ENCODE measurements at places on chromosomes 1 and 21.

DNA sequence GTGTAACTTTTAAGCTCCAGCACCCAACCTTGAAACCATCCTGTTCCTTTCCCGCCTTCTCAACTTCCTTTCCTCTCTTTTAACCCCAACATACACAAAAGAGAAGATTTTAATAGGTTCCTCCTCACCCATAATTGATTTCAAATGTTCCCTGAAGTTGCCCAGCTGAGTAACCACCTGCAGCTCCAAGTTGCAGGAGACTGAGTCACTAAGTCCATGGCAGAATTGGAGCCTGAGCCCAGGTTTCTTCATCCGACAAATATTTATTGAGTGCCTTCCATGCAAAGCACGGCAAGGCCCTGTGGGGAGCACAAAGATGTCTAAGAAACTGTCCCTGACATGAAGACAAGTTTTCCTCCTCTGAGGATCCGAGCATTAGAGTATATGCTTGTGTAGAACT is 97.7 kb downstream of the PAPPA2 start:
- no peak for DNase-seq

DNA sequence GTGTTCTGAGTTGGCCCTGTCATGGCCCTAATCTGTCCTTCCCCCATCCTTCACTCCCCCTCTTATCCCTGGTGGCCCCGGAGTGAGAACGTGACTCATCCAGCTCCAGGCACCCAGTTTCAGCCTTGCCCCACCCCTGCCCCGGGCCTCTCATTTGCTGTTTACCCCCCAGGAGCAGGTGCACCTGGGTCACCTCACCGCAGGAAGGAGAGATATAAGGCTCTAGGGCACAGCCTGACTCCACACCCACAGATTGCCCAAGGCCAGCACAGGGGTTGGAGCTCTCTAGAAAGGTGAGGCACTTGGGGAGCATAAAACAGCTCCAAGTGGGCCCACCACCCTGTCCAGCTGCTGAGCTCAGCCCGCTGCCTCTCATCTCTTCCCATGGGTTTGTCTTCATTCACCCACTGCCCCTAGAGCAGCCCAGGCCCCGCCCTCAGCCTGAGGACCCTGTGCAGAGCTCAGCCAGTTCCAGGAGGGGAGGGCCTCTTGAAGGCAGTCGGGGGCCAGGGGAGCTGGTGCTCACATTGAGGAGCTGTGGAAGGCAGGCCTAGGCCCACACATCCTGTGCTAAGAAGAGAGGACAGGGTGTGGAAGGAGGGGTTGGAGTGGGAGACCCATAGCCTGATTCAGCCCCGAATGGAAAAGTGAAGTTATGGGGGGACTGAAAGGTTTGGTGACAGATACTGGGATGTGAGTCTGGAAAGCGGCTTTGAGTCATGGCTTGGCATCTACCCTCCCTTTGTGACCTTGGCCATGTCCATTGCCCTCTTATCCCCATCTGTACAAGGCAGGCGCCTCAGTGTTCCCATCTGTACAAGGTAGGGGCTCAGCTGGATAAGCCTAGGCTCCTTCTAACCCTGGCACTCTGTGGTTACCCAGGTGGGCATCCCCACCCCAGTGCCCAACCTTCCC is 16.1 kb upstream of the GPR37L1 start:
- no peak for DNase-seq

- no peak for DNase-seq
These were observed 115.8 kb downstream of the DSCAM start for GRCh38 chr21:40731206-40731605.

- no peak for DNase-seq
These were observed 17.0 kb downstream of the CD34 start for GRCh38 chr1:207893737-207894582.

GRCh38 chr1:171397851-171398469 is 84.0 kb downstream of the FMO4 start:
- no peak for DNase-seq

DNA sequence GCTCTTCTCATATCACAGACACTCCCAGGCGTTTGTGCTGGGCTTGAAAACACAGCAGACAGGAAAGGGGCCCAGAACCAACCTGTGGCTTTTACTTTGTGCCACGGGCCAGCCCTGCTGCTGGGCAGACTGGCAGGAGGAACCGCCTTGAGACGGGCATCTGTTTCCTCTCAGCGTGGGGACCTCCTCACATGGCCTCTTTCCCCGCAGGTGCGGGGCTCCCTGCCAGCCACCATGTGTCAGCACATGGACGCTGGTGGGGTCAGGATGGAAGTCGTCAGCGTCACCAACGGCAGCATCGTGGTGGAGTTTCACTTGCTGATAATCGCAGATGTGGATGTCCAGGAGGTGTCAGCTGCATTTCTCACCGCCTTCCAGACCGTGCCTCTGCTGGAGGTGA is 47.8 kb downstream of the UMODL1 start:
- DNase-seq, result no peak

DNA sequence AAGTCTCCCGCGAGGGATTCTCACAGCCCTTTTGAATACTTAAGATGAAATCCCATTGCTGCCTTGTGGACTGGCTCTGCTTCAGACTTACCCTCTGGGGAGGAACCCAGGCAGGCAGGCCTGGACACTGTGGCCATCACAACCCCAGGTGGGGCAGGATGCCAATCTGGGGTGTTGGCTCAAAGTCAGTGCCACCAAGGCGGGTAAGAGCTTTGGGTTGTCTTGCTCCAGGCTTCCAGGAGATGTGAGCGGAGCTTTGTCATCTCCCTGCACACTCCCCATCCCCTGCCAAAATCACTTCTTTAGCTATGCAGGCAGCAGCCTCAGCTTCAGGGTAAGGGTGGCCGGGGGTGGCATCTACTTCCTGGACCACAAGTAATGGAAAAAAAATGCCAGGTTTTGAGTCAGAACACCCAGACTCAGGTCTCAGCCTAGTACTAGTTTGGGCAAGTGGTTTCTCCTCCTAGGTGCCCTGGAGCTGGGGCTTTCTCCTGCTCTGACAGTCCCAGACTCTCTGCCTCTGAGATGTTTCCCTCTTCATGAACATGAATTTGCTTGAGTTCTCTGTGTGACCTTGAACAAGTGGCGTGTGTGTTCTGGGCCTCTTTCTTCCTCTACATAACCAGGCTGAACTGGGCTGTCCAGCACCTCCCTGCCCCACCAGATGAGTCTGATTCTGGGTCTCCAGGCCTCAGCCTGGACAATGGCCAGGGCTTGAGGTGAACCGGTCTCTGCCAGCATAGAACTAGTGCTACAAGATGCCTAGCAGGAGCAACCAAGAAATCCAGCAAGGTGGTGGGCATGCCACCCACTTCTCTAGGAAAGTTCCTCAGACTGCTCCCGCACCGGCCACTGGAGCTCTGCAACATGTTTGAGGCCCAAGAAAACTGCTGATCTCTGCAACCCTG is 65.4 kb downstream of the VWA5B1 start:
- DNase-seq, result no peak

- DNase-seq, result no peak
These were observed 697.6 kb upstream of the CXADR start for GRCh38 chr21:16815243-16815642.

DNA sequence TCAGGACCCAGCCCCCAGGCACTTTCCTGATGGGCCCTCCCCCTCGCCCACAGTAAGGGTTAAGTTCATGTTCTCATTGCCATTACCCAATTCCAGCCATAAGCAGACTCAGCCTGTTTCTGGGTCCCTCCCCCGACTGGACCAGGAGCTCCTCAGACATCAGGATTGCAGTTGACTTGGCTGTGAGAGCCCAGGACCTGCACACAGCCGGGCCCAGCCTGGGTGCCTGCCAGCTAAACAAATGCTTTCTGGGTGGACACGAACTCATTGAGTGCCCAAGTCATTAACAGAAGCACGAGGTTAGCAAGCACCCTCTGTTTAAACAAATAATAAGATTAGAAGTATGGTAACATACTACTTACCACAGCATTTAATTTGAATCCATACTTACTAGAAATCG is 147.9 kb upstream of the POU3F1 start:
- no peak for DNase-seq

DNA sequence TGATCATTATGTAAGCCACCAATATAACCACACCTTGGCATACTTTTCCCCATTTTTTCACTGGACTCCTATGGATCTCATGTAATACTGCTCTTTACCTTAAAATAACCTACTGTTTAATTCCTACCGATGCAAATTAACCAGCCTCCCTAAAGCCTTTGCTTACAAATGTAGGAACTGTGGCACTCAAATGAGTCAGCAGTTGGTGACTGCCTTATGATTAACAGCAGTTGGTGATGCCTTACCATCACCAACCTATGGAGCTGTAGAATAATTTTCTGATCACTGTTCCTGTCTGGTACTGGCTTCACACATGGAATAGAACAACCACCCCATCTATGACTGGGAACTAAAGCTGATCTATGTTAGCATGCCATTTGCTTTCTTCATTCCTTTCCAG is 7.8 kb upstream of the NUDT17 start:
- no peak for DNase-seq

DNA sequence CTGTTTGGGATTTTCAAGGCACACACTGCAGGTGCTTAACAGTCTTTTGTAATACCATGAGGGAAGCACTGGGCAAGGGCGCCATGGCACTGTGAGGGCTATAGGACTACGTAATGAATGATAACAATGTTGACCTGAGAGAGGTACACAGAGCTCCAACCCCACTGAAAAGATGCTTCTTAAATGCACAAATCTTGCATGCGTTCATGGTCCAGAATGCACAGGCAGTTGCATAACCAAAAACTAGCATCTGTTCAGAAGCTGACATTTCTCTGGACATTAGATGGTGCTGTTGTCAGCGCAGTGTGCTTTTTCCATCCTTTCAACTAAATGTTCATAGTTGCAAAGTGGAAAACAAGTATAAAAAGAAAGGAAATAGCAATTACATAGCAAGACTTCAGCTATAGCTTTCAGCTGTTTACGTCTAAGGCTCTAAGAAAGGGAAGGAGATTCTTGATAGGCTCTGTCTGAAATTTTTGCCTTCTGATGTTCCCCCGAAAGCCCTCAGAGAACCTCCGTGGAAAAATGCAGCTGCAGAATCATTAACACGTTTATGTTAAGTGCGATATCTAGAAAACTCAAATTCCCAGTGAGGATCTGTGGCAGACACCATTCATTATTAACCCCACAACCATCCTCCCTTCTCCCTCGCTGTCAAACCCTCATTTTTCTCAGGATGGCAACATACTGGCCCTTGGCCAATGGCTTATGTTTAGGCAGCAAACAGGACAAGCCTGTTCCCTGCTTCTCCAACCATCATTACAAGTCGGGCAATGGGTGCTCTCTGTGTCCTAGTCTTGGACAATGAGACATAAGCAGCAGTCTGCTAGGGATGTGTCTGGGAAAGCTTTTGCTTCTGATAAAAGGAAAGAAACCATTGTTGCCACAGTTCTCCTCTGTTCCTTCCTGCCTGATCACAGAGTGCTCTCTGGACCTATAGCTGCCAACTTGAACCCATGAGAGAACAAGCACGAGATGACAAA is 8.2 kb upstream of the TARBP1 start:
- peak; percentile 70 for DNase-seq

GRCh38 chr1:230308039-230308438 is 118.1 kb downstream of the PGBD5 start:
- DNase-seq, result peak; percentile 50

DNA sequence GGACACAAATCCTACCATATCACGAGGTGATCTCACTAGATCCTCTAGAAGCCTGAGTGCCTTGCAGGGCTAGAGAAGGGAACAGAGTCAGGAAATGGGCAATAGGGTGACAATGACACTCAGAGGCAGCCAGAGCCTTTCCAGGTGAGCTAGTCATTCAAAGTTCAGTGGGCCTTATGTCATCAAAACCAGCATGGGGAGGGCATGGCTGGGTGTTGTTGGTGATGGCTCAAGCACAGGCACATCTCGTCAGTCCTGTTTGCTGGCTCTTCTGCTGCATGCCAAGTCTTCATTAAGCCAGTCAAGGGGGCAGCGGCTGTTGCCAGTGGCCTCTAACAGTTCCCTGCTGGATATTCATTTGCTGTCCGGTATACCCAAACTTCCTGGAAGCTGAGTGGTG is 99.6 kb upstream of the USP24 start:
- DNase-seq, result no peak

GRCh38 chr21:43812139-43812821 is 22.9 kb downstream of the RRP1 start:
- DNase-seq, result no peak

- DNase-seq, result no peak
These were observed 206.8 kb downstream of the PAPPA2 start for GRCh38 chr1:176669782-176670181.

DNA sequence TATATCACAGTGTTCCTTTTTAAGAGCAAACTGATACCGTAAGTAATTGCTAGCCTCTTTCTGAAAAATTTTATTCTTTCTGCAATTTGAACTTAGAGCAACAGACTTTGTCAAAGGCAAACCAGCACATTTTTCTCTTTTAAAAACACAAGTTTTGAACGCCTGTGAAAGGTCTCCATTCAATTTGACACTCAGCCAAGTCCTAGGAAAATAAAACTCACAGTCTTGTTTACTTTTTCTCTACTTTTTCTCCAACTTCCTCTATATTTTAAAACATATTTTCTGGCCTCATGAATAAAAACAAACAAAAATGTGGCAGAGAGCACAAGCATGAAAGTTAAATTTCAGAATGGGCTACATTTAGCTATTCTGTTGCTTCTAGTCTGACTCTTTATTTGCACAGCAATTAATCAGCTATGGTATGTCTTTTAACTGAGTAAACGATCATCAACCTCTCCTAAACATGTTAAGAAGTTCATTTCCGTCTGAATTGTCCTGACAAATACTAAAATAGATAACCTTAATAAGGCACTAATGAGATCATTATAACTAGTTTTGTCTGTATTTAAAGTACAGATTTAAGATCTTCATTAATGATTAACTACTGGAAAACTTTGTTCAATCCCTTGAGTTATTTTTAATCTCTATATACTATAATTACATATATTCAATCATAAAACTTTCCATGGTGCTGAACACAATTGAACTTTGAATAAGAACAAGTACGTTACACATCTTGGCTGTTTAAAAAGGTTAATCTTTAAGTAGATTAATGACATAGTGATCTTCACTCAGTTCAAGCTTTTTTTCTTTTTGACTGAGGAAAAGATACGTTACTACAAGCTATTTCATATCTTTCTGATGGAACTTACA is 550.6 kb downstream of the PTBP2 start:
- no peak for DNase-seq

DNA sequence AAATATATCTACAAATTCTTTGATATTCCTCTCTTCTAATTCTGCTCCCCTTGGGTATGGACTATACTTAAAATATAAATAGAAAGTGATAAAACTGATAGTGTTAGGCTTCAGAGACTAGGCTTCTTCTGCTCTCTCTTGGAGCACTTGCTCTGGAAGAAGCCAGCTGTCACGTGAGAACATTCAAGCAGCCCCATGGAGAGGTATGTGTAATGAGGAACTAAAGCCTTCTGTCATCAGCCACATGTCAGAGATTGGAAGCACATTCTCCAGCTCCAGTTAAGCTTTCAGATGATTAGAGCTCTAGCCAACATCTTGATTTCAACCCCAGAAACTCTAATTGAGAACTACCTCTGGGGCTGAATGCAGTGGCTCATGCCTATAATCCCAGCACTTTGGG is 34.3 kb downstream of the XKR8 start:
- no peak for DNase-seq

- no peak for DNase-seq
These were observed 340.2 kb upstream of the ADAMTS5 start for GRCh38 chr21:27306791-27307775.

- DNase-seq, result no peak
These were observed 589.1 kb downstream of the PTPRU start for GRCh38 chr1:29825274-29825940.
